ENCODE measurements at places on chromosomes 13 and 19.

DNA sequence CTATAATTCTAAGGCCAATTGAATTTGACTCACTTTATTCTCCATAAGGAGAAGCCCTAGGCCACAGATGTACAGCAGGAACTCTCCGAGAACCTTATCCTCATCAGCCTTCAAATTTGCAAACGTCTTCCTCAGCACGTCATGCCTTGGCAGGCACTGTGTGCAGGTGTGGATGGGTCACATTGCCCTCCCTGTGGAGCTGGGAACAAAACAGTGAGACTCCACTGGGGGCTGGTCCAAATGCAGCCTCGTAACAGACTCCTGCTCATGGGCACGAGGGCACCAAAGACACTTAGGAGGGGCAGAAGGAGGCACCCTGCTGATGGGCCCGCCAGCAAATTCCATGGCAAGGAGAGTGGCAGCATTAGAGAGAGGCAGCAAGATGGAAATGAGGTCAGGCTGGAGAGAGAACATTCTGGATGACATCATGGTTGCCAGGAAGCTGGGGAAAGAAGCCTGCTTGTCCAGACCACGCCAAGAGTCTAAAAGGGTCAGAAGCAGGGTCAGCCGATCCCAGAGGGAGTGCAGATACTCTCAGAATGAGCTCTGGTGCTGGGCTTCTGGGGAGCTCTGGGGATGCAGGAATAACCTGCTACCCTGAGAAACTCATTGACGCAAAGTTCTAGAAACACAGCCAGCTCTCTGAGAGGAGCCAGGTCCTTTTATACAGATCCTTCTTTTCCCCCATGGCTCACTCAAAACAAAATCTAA lies 242.2 kb downstream of the B3GLCT start:
- DNase-seq, result peak; percentile 11

DNA sequence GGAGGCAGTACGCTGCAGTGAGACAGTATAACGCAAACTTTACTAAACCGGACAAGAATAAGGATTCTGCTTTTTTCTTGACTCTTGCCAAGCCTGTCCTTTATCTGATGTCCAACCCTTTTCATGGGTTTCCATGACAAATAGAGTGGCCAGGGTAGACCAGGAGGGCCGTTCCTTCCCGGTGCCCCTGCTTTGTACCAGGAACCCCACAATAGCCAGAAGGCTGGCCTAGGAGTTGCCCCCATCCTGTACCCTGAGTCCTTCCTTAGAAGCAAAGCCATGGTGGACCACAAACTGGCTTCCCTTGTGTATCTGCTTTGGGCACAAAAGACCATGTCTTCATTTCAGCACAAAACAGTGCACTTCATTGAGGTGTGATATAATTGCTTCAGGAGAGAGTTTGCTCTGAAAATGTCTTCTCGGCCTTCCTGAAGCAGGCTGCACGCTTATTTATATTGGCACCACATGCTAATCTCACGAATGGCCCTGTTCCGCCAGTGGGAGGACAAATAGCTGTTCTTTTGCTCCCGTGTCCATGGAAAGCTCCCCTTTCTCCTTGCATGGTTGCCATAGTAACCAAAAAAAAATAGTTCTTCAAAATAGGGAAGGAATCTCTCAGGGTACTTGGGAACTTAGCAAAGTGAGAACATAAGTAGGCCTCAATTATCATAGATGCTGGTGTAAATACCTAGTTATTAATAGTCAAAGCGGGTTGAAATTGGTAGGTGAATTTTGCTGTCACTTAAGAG lies 222.1 kb downstream of the ZIC5 start:
- DNase-seq, result peak; percentile 62

DNA sequence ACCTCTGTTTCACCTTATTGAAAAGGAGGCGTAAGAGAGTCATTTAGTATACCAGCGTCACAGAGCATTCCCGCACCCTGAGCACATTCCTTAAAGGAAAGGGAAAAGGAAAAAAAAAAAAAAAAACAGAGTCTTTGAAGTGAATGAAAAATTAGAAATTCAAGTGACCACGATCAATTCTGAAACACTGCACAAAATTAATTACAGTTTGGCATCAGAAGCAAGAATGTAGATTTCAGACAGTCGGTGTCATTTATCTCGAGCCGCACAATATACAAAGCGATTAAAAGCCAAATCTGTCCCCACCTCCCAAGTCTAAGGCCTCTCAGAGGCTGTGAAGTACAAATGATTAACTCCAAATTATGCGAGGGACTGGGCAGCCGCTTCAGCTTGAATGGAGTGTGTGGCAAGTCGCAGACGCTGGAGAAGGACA lies 173.7 kb upstream of the ZNF507 start:
- no peak for DNase-seq

DNA sequence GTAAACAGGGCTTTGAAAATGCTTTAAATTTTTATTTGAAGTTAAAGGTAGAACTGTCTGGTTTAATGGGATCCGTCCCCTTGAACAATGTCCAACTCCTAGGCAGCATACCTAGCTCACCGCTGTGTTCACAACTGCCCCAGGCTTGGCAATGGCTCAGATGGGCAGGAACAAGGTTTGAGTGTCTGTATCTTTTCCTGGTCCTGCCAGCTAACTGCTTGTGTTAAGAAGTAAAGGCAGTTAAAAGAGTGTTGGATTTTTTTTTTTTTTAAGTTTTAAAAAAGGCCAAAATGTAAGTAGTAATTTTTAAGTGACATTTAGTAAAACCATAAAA lies 66.7 kb upstream of the FNDC3A start:
- DNase-seq, result no peak

DNA sequence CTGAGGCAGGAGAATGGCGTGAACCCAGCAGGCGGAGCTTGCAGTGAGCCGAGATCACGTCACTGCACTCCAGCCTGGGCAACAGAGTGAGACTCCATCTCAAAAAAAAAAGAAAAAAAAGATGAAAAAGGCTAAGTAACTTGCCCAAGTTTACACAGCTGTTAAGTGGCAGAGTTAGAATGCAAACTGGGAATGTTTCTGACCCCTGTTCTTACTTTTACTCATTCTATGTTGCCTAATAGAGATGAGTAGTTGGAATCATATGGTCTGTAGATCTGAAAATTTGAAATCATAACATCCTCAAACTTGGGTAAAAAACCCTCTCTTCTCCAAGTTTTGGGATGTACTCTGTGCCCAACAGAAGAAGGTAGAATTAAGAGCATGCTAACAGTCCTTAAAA lies 235.8 kb upstream of the RFC3 start:
- DNase-seq, result no peak

- no peak for DNase-seq
Measured at GRCh38 chr19:44748426-44749254, at the start of gene BCL3. Gene BCL3 (plus strand): TSS chr19:44748708. CDS start chr19:44748791, 83 bp downstream.

- DNase-seq, result no peak
Measured at GRCh38 chr13:27593267-27593666, 27.1 kb downstream of the LNX2 start.

GRCh38 chr13:74090869-74091605 lies 43.2 kb downstream of the KLF12 start:
- DNase-seq, result no peak

GRCh38 chr19:1384085-1384462 lies 367 bp downstream of the NDUFS7 start:
- DNase-seq, result no peak

- DNase-seq, result peak; percentile 56
Measured at GRCh38 chr19:32651729-32652140, 23.2 kb downstream of the ANKRD27 start.

GRCh38 chr13:42466609-42467008 lies 107.3 kb upstream of the TNFSF11 start:
- DNase-seq, result no peak

DNA sequence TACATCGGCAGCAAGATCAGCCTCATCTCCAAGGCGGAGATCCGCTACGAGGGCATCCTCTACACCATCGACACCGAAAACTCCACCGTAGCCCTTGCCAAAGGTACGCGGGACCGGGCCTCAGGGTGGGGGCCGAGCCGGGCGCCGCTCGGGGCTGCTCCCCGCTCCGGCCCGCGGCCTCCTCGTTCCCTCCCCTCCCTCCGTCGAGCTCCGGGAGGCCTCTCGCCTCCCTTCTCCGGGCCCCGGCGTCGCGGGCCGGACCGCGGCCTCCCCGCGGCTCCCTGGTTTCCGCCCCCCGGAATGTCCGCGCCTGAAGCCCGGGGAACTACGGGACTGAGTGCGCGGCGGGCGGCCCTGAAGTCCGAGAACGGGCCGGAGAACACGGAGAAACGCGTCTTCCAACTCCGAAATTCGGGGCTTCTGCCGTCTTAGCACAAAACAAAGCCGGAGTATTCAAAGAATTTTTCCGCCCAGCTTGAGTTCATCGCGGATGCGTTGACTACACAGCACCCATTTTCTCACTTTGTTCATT lies 423 bp downstream of the LSM14A start:
- no peak for DNase-seq

DNA sequence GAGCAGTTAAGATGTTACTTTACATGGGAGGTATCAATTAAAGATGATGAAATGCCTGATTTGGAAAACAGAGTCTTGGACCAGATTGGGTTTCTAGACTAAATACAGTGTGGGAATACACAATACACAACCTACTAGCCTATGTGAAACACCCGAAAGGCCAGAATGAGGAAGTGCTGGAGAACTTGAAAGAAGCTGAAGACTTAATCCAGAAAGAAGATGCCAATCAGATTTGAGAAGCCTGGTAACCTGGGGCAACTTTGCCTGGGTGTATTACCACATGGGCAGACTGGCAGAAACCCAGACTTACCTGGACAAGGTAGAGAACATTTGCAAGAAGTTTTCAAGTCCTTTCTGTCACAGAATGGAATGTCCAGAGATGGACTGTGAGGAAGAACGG lies 43.2 kb downstream of the N4BP2L1 start:
- DNase-seq, result no peak

- DNase-seq, result peak; percentile 95
Measured at GRCh38 chr19:2050991-2051772, at the start of gene MKNK2. Gene MKNK2 (minus strand): TSS chr19:2051244. CDS start chr19:2050851, 393 bp downstream.

DNA sequence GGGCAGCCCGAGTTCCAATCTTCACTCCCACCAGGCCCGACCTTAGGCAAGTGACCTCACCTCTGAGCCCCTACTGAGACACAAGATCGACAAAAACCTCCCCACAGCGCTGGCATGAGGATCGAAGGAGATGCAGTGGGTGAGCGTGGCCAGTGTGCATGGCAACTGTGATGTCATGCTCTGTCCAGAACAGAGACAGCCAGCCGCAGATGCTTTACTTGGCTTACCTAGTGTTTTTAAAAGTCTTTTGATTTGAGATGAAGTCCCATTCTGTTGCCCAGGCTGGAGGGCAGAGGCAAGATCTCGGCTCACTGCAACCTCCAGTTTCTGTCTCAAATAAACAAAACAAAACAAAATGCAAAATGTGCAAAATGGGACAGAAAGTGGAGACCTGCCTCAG lies 47.4 kb upstream of the CCNE1 start:
- no peak for DNase-seq
